HAP-1 (cell line): ENCODE measurements at places on chromosomes 11 and 22.

- DNase-seq = no peak
Measured at GRCh38 chr11:68838572-68838964, 3.1 kb downstream of the CPT1A start.

- no peak for DNase-seq
Measured at GRCh38 chr11:9075556-9075955, 15.8 kb downstream of the SCUBE2 start.

DNA sequence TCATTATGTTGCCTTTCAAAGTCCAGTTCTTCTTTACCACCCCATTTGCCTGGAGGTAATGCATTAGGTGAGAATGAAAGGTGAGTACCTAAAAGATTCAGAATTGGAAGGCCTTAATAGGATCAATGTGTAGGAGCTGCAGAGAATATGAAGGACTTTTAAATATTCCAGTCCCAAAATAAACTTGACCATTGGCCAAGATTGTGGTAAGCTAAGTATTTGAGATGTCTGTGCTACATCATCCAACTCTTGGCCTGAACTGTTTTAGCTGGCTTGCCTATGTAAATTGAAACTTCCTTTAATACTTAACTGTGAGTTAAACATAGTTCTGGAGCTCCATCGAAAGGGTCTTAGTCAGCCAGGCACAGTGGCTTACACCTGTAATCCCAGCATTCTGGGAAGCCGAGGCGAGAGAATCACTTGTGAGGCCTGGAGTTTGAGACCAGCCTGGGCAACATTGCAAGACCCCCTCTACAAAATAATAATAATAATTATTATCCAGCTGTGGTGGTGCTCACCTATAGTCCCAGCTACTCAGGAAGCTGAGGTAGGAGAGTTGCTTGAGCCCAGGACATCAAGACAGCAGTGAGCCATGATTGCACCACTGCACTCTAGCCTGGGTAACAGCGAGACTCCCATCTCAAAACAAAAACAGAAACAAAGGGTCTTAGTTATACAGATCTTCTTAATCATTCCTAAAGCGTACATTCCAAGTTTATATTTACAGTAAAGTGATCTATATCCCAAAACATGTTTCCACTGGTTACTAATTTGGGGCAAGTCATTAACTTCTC, 29.8 kb downstream of the MTMR3 start:
- DNase-seq = no peak

GRCh38 chr11:111312076-111312475, 13.7 kb downstream of the POU2AF3 start:
- no peak for DNase-seq

GRCh38 chr11:44854741-44855492, 95.8 kb downstream of the TP53I11 start:
- no peak for DNase-seq

GRCh38 chr22:44133901-44134571, 46.7 kb upstream of the PARVG start:
- DNase-seq = no peak

DNA sequence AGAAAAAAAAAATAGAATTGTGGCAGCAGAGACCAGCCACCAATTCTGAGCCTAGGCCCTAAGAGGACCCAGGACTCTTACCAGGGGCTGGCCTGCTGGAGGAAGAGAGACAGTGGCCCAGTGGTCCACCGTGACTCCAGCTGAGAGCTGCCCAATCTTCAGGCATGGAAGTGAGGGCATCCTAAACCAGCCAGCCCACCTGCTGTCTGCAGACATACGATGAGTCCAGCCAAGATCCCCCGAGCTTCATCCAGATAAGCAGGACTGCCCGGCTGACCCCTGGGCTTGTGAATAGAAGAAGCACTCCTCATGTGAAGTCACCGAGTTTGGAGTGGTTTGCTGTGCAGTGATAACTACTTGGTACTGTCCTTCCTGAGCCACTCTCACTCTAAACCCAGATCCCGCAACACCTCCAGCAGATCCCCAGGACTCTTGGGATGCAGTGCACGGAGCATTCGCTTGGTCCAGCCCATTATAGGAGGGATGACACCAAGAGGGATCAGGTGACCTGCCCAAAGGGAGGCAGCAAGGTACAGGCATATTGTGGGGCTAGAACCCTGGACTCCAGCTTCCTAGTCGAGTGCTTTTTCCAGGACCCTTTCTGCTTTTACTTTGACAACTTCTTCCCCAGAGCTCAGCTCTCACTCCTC, 41.7 kb upstream of the FGF3 start:
- DNase-seq = no peak

- peak; percentile 71 for DNase-seq
Measured at GRCh38 chr22:43228330-43228729, 41.4 kb upstream of the TTLL12 start.

DNA sequence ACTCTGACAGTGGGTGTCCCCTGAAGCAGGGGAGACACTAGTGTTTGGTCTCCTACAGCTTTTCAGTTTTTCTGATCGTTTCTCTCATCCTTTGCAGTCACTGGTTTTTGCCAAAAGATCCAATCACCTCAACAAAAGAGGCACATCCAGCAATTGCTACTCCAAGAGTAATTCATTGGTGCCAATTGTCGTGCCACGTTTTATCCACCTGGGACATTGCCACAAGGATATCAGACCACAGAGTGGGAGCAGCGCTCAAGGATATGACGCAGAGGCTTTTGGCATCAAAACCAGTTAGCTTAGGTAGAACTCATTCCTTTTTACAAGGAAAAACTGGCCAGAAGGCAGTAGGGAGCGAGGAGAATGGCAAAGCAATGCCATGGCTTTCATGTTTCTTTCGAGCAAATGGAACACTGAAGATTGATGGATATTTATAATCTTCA, 40.9 kb upstream of the BLID start:
- no peak for DNase-seq

DNA sequence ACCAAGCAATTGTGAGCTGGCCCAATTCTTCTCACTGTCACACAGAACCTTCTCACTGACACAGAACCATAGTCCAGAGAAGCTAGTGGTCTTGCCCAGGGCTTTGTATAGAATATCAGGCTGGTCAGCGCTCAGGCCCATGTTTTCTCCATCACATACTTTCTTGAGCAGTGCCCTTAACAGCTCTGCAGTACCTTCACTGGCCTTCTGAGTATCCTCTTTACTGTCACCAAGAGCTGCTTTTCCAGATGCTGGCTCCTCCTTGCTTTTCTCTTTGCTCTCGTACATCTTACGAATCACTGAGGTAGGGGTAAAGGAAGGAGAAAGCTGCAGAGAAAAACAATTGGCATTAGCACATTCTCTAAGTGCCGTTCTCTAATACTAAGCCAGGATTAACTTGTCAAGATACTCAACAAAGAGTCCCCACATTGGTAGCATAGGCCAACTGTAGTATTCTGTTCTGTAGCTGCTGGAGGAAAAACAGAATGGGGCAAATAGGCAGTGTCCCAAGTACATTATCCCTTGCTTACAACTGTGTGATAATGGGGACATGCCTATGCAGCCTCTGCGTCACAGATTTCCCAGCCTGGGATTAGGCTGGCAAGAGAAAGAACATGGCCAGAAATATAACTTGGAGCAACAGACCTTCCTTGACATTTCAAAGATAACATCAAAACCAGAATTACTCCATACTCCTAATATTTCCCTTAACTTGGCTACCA, 43.5 kb downstream of the DRG1 start:
- no peak for DNase-seq

- no peak for DNase-seq
Measured at GRCh38 chr11:35239471-35240075, 100.6 kb downstream of the CD44 start.

DNA sequence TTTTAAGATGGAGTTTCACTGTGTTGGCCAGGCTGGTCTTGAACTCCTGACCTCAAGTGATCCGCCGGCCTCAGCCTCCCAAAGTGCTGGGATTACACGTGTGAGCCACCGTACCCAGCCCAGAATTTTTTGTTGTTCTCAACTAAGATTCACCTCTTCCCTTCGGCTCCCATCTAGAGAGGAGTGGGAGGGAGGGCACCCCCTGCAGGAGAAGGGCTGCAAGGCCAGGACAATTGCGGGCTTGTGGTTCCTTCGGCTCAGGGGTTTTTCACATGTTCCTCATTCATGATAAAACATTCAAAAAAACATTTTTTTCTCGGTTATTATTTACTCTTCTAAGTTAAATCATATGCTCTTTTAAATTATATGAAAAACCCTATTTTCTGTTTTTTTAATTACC, 201.1 kb upstream of the LRRC4C start:
- no peak for DNase-seq

GRCh38 chr11:10920875-10921274, 63.0 kb upstream of the ZBED5 start:
- no peak for DNase-seq

DNA sequence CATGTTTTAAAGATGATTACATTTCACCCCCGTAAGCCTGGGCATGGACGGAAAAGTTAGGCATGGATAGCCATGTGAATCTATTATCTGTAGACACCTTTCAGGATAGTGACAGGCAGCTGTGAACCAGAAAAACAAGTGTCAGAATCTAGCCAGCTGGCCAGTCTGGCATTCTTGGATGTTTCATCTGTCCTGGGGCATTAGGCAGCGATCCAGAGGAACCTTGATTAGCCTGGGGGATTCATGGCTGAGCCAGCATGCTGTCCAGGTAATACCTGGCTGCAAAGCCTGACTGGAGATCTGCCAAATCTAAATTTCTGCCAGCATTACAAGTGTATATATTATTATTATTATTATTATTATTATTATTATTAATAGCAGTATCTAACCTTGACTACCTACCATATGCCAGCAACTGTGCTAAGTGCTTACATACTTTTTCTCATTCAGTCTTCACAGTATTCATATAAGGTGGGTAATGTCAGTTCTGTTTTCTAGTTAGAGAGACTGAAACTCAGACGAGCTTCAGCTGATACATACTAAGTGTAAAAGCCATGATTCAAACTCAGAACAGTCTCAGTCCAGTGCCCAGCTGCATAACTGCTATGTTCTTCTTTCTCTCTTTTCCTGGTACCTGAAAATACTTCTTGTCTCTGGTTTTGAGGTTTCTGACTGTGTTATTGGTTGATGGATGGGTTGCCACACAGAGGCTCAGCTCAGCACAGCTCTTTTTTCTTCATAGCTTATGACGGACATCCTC, 12.8 kb downstream of the BMAL1 start:
- DNase-seq = no peak

- no peak for DNase-seq
Measured at GRCh38 chr22:23274146-23274526, 93.8 kb downstream of the BCR start.

DNA sequence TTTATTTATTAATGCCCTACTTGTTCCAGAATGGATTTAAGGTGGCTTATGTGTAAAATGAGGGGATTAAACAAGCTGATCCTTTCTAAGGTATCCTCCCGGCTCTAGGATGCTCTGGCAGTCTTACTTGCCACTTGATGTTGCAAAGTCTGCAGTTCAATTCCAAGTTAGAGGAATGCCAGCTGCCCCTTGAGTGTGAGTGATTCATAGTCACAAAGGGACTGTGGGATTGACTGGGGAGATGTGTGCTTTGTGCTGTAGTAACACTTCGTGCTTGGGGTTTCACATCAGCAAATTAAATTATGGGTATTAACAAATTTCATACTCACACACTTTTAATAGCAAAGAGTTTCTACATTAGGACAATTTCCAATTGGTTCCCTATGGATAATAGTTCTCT, 550.8 kb upstream of the CADM1 start:
- DNase-seq = no peak

GRCh38 chr22:35660291-35661127, 12.3 kb downstream of the APOL6 start:
- DNase-seq = peak; percentile 20

DNA sequence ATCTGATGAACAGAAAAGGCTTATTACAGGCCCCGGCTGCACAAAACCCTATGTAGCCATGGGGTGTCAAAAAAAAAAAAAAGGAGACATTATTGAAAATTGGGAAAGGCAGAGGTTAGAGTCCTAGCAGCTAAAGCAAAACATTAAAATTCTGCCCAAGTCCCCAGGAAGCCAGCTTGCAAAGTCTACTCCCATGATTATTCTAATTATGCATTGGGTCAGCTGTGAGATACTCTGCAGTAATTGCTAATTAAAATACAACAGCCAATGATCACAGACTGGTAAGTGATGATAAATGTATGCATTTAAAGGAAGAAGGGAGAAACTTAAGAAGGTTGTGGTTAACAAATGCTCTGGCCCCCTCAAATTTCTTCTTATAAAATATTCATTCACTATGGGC, 286.9 kb upstream of the PITPNB start:
- no peak for DNase-seq

GRCh38 chr11:47325271-47326041, 27.0 kb downstream of the MYBPC3 start:
- no peak for DNase-seq

DNA sequence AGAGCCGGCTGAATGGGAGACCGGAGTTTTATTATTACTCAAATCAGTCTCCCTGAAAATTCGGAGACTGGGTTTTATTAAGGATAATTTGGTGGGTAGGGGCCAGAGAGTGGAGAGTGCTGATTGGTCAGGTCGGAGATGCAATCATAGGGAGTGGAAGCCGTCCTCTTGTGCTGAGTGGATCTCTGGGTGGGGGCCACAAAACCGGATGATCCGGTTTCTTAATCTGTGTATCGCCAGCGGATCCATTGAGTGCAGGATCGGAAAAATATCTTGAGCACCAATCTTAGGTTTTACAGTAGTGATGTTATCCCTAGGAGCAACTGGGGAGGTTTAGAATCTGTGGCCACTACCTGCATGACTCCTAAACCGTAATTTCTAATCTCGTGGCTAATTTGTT, 886 bp upstream of the NIPSNAP1 start:
- no peak for DNase-seq

DNA sequence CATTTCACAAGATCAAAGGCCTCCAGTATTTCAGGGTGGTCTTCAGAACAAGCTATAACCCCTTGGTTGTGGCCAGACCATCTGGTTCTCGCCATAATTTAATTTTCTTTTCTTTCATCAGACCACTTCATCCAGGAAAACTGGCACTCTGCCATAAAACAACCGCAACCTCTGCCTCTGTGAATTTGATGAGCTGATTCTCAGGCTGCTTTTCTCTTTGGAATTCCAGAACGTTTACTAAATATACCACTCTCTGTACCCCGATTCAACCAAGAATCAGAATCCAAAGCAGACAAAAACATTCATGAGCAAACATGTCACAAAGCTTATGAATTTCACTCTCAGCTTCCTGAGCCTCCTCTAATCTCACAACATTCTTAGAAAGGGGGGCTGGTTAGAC, 331.8 kb upstream of the SYN3 start:
- DNase-seq = no peak

GRCh38 chr11:122516686-122517085, 138.8 kb upstream of the UBASH3B start:
- DNase-seq = no peak
